ENCODE measurements at places on chromosomes 12 and 14. TPM values are rescaled to one million over a fixed set of nuclear protein-coding genes. Genes with fewer than 3 reads are reported as not detected.

GRCh38 chr14:70698288-70698687 lies 56.6 kb downstream of the TTC9 start:
- no peak for DNase-seq

GRCh38 chr14:104287301-104288009 lies 149.1 kb downstream of the KIF26A start:
- no peak for DNase-seq

DNA sequence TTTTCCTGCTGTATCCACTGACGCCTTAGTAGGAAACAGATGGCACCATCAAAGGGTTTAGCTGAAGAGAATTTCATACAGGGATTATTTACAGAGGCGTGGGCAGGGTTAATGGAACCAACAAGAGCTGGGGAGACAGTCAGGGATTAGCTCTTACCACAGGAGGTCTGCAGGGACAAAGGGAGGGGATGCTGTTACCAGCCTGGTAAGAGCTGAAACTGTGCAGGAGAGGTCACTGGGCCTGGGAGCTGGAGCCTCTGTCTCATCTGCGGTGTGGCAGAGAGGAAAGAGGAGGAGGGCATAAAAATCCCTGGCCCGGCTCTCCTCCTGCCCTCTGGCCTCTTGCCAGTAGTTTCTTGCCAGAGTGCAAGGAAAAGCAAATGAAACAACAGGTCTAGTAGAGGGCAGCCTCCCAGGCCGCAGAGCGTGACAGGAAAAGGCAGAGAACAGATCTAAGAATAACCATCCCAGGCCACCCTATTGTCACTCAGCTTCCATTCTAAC lies 18.9 kb upstream of the POC1B start:
- no peak for DNase-seq

DNA sequence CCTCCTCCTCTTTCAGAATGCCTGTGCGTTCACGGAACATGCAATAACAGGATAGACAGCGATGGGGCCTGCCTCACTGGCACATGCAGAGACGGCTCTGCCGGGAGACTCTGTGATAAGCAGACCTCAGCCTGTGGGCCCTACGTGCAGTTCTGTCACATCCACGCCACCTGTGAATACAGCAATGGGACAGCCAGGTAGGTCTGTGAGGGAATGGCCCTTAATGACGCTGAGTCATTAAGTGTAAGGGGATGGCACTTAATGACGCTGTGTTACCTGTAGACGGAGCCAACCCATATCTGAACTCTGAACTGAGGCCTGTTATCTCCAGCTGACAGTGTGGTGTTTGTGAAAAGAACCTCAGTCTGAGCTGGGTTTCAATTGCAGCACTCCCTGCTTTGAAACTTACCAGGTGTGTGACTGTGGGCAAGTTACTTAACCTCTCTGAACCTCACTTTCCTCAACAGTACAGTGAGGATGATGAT lies 86.9 kb downstream of the STAB2 start:
- DNase-seq = no peak

GRCh38 chr12:27285403-27285802 lies 41.3 kb downstream of the STK38L start:
- DNase-seq = no peak

DNA sequence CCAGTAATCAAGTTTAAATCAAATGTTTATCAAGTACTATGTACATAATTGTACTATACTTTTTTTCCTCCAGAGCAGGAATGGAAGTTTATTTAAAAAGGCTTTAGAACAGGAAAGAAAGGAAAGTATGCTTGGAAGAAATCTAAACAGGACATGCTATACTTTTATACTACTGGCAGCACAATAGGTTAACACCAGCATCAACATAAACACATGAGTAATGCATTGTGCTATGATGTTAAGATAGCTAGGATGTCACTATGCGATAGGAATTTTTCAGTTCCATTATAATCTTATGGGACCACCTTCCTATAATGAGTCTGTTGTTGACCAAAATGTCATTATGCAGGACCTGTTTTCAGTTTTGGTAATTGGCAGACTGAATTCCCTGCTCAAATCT lies 41.5 kb upstream of the ANKS1B start:
- no peak for DNase-seq

GRCh38 chr12:20183563-20183962 lies 184.8 kb upstream of the PDE3A start:
- DNase-seq = no peak

DNA sequence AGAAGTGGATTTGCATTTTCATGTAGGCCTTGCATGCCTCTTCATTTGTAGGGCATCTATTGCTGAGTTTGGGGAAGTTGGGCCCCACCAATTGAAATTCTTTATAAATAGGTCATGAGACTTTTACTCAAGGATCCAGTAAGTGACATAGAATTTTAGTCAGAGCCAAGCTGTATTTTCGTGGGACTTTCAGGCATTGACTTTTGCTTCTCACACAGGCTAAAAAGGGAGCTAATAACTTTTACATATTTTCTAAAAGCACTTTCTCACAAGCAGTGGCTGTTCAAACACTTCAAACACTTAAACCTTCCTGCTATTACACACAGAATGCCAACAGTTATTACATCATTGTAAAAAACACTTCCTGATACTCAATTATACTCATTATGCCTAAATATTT lies 260.5 kb downstream of the MSRB3 start:
- DNase-seq = no peak

DNA sequence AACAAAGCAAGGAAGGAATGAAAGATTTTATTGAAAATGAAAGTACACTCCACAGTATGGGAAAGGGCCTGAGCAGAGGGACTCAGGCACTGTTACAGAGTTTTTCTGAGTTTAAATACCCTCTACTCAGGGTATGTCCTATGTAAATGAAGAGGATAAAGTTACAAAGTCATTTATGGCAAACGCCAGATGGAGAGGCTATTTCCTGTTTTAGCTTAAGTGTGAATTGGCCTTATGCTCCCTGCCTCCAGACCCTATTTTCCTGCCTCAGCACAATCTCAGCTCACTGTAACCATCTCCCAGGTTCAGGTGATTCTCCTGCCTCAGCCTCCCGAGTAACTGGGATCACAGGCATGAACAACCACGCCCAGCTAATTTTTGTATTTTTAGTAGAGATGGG lies 6.8 kb upstream of the PHC1 start:
- no peak for DNase-seq

DNA sequence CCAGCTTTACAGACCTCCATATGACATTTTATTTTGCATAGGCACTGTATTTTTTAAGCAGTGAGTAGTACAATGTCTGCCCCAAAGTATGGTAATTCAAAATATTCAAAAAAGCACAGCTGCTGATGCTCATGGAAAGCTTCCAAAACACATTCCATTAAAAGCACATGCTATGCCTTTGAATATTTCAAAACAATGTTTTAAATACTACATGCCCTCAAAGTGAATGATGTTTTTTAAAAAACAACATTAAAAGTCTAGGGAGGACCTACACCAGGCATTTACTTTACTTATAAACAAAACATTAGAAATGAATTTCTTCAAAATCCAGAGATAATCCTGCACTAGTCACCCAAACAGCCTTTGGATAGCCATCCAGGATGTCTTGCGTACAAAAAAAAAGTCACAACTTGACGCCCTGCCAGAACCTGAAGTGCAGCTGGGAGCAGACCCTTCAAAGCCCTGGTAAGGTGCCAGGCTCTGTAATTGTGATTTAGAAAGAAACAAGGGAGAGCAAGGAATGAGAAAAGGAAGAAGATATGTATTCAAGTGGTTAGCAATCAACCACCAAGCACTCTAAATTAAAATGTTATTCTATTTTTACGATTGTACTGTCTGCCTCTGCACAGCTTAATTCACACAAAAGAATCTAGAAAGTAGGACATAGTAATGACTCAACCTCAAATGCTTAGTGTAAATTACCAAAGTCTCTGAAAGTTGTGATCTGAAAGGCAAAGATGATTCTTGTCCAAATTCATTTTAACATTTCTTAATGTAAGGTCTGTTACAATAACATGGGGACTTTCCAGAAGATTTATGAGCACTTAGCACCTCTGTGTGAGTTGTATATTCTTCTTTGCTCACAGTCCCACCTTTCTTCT lies 31.9 kb downstream of the CEP83 start:
- peak; percentile 80 for DNase-seq

GRCh38 chr12:84804691-84805473 lies 107.7 kb downstream of the SLC6A15 start:
- no peak for DNase-seq

DNA sequence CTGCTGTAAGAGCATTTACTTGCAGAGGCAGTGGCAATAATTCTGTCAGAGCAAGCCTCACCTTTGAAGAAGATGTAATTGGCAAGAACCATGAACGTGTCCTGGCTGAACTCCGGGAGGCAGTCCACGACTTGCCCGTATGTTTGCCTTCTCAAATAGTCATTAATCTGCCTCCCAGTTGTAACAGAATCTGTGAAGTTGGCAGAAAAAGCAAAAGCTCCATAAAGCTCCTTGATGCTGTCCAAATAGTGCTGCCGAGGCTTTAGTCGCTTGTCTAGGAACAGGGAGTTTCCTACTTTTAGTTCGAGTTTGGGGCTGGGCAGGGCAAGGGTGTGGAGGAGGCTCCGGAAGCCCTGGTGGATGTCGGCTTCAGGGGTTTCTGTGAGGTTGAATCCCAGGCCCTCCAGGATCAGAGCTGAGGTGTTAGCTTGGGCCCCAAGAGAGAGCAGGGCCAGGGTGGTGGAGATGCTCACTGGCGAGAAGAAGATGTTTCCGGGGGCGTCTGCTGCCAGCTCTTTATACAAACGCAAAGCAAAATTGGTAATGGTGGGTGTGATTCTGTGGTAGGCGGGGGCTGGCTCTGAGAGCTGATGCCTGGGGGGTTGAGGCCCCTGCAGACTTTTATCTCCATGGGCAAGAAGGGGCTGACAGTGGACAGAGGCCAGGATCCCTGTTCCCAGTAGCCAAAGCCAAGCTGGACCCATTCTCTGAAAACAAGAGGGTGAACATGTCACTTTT lies 4.4 kb downstream of the SERPINA11 start:
- no peak for DNase-seq

GRCh38 chr12:2101771-2102170 lies 49.0 kb downstream of the CACNA1C start:
- DNase-seq = no peak

- no peak for DNase-seq
These were observed 8.2 kb downstream of the NOC4L start for GRCh38 chr12:132152411-132152821.

GRCh38 chr14:68140806-68141205 lies 321.2 kb downstream of the RAD51B start:
- no peak for DNase-seq

DNA sequence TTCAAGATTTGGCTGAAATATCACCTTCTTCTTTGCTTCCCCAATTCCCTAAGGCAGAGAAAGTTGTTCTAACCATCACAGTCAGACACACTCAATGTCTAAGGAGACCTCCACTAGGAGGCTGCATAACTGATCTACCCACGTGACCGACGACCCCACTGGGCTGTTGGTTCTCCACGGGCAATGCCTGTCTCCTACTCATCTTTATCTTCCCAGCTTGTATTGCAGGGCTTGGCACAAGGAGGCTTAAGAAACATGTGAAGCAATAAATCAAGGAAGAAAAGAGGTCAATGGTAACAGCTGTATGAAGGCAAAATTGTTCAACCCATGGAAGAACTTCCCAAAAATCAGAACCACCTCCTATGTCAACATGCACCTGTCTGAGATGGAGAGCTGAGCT lies 27.1 kb downstream of the NT5DC3 start:
- DNase-seq = no peak

DNA sequence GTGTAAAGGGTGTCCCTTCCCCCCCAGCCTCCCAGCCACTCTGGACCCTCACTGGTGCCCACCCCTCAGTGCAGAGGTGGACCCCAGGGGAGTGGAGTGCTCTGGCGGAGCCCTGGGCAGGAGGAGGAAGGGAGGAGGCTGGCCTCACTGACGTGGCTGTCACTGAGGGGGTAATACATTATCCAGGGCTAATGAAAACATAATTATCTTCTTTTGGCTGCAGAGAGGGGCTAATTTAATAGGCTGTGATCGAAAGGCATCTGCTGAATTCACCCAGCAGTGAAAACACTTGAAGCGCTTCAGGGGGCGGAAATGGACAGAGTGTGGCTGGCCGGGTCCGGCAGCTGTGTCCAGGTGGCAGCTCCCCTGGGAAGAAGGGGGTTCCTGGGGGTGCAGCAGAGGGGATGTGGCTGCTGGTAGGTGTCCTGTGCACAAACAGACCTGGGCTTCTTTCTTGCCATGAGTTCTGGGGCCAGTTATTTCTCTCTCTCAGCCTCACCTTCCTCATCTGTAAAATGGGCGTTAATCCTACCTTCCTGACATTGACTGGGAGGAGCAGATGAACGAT lies 3.7 kb upstream of the NOS1 start:
- no peak for DNase-seq

DNA sequence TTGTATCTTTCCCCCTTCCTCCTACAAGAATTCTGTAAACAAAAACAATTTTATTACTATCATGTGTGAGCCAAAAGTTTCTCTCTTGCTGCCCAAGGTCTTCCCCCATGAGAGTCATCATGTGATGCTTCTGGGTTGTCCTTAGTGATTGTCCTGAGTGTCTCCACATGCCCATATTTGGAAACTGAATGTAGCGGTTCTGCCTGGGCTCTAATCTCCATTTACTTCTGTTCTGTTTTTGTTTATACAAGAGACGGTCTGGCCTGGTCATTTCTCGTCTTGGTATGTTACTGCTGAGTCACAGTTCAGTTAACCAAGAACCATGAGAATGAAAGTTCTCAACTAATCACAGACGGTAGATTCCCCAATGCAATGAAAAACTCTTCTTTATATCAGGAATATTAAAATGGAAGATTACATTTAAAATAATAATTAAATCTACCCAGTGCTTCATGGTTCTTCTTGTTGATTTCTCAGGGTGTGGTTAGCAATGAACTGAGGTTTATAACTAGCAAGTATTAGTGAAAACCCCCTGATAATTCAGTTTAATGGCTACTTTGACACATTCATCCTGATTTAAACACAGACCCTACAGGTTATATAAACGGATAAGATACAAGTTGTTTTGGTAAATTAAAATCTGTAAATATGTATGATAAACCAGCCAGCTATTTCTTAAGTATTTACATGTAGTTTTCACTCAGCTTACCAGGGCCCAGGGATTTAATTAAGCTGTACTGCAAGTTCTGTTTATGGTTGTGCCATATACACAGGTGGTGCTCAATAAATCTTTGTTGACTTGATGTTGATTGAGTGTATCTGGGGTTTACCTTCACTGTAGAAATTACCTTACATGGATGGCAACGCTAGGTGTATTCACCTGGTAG lies 81.1 kb downstream of the PELI2 start:
- DNase-seq = peak; percentile 64

The CRIP2 gene
- total RNA-seq = 145 TPM

The CACNA1C gene
- 45.3 TPM for total RNA-seq

The OLR1 gene
- total RNA-seq = not detected

The LRRC10 gene
- not detected for total RNA-seq

The TESPA1 gene
- total RNA-seq = not detected

The APEX1 gene
- total RNA-seq = 208 TPM

The DNAJC22 gene
- total RNA-seq = not detected

The SERPINA12 gene
- not detected for total RNA-seq

The AMN gene
- not detected for total RNA-seq
